ENCODE measurements at places on chromosomes 3 and 15.

DNA sequence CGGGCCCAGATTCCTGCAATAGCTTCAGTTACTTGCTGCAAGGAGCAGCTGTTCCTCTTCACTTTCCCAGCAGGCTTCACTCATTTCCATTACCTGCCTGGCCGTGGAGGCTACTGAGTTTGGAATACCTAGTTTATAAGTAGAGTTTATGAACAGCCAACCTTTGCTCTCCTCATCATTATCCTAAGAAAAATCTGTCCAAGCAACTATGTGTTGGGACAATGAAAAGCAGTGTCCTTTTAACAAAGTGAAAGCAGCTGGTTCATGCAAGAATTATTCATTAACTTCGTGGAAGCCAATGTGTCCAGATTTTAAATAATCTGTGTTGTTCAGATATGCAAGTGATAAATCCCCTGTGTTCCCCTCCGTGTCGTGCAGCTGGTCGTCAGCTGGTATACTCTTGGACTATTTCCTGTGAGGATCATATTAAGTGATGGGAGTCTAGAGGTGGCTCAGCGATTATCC, 39.3 kb upstream of the SSR3 start:
- no peak for DNase-seq

- DNase-seq, result no peak
Measured at GRCh38 chr15:86906376-86906775, 826.7 kb downstream of the AGBL1 start.

- no peak for DNase-seq
Measured at GRCh38 chr3:171293142-171293782, 166.9 kb downstream of the TNIK start.

DNA sequence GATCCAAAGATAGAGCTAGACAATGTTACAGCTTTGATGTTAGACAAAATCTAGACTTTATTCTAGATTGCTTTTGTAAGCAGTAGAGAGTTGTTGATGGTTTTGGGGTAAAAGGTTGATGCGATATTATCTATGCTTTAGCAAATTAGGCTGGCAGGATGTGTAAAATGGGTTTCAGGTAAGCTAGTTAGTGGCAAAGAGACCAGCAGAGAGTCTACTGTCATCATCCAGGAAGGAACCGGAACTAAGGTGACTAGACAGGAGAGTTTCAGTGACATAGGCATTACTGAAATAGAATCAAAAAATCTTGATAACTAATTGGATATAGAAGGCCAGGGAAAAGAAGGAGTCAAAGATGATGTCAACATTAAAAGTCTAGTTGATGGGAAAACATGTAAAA, 11.1 kb downstream of the OR5K2 start:
- no peak for DNase-seq

GRCh38 chr3:14363991-14364390, 38.4 kb upstream of the SLC6A6 start:
- no peak for DNase-seq

Measured in retinal pigment epithelial cell (primary cell).